ENCODE measurements at places on chromosomes 5 and 9. TPM values are rescaled to one million over a fixed set of nuclear protein-coding genes. Genes with fewer than 3 reads are reported as not detected.

DNA sequence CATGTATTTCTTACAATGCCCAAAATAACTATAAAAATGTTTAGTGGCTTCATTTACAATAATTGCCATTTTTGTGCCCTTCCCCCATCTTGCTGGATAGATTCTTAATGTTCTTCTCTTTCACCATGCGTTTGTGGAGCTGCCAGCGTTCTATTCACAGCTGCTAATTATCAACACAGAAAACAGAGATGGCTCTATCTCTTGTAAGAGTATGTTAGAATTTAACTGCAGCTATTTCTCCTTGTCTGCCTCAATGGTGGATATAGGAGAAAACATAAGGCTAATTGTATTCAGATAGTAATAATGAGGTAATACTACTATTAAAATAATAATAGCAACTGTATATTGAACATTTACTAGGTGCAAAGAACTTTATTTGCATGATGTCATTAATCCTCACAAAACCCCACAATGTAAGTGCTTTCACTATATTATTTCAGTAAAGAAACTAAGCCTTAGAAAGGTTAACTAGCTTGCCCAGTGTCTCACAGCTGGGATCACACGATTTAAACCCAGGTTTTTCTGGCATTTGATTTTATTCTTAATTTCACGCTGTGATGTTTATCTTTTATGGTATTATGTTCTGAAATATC is 50.1 kb downstream of the JAKMIP2 start:
- no peak for DNase-seq

GRCh38 chr5:38249301-38249700 is 9.1 kb upstream of the EGFLAM start:
- DNase-seq: no peak

- no peak for DNase-seq
Observed at GRCh38 chr5:109645707-109646192, 44.0 kb upstream of the MAN2A1 start.

- DNase-seq: no peak
Observed at GRCh38 chr5:31086839-31087415, 106.6 kb upstream of the CDH6 start.

DNA sequence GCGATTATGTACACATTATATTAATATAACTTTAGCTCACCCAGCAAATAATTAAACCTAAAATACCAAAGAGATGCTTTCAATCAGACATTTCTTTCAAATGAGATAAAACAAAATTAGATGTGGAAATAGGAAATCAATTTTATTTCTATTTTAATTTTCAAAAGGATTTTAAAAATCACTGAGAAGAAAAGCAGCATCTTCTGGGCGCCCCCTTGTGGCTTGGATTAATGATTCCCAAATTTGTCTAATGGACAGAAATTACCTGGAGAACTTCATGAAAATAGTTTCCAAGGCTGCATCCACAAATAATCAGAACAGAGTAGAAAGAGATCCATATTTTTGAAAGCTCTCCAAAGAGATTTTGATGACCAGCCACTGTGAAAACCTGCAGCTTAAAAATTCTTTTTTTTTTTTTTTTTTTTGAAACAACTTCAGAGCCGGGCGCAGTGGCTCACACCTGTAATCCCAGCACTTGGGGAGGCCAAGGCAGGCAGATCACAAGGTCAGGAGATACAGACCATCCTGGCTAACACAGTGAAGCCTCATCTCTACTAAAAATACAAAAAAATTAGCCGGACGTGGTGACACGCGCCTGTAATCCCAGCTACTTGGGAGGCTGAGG is 50.9 kb upstream of the CEMIP2 start:
- no peak for DNase-seq

- DNase-seq: no peak
Observed at GRCh38 chr5:132825033-132825833, 5.2 kb downstream of the SHROOM1 start.

DNA sequence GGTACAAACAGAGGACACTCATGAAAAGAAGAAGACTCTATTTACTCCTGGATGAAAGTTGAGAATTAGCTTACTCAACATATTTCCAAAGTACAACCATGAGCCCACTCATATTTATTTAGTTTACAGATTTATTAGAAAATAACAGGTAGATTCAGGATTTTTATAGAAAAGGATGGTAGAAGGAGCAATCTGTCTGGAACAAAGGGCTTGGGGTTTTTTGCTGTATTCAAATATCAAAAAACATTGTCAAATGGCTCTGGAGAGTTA is 7.0 kb upstream of the ERAP2 start:
- no peak for DNase-seq

DNA sequence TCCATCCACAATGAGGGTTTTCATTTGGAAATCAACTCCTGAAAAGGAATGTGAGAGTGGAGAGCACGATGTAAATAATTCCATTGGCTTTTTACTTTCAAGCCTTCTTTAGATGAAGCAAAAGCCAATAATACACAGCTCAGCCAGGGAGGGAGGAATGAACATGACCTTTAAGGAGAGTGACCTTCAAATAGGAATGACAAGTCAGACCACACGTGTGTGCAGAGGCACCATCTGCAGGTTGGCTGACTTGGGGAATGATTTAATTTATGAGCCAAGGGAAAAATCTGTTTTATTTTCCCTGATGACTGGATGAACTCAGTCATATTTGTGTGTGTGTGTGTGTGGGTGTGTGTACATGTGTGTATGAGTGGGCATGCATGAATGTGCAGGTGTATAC is 64.5 kb downstream of the RASEF start:
- no peak for DNase-seq

Gene CARTPT
- total RNA-seq: not detected

Gene C9orf153
- 0.66 TPM for total RNA-seq

Gene MOCS2
- 37.9 TPM for total RNA-seq

Gene LHX3
- not detected for total RNA-seq

Gene CXCL14
- total RNA-seq: 76.5 TPM
